Activated CD4-positive, alpha-beta T cell treated with anti-CD3 and anti-CD28 coated beads, Interleukin-2, amount 10 ng/mL, durations not matched to agents 24 days and 14 days (primary cell): ENCODE measurements at places on chromosomes 2 and 18.

DNA sequence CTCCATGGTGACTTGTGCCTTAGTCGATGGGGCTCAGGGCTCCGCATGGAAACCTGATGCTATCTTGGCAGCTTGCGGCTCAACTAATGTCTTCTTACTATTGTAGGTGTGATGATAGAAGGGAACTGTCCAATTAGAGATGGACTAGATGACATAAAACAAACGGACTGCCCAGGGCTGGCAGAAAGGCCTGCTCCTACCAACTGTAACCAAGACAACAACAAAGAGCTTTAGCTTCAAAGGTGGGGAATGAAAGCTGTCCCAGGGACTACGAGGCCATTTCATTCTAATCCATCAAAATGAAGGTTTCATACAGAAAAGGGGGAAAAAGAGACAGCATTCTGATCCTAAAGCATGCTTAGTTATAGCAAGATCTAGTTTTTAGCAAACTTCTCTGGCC is 186.9 kb upstream of the ACAA2 start:
- no peak for DNase-seq

DNA sequence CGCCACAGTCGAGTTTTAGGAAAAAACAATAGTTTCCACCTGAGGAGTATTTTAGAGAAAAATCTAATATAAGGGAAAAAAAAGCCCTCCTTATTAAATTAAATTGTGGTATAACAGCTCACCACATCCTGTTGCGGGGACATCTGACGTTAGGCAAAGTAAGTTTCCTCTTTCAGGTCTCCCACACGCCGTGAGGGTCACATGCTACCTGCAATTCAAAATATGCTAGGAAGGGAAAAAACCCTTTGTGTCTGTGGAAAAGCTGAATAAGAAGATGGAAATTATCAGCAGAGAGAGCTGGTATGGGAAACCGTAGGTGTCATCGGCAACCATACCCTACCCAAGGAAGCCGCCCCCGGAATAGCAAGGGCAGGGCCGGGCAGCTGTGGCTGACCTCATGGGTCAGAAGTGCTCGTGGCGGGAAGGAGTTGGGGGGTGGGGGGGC is 128.0 kb downstream of the NFATC1 start:
- DNase-seq, result peak; percentile 91

DNA sequence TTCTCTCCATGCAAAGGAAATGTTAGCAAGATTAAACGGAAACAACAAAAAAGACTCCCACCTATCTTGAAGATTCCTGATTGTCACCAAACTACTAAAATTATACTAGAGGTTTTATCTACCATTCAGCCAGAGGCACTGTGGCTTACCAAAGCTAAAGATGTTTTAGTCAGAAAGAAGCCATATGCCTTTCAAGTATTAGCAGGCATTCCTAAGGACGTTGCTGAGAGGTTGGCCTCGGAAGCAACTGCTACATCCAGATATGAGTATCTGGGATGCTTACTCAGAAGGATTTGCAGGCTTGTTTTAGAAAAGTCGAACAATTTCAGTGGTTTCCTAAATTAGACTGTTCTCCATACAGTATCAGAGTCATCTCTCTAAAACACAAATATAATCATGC is 88.3 kb upstream of the UBE2E3 start:
- no peak for DNase-seq

DNA sequence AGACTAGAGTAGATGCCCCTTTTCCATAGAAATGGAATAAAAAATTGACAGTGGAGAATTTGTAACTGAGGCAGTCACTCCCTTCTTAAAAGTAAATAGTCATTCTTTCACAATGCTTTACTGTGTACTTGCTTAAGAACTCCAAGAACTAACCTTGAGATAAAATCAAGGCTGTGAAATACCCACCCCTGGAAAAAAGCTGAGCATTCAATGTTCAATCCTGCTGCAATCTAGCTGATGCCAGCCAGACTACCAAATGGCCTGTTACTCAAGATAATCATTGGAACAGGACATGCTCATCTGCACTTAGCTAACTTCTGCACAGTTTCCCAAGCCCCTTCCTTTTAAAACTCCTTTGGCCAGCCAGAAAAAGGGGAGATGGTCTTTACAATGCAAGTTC is 367.4 kb upstream of the GULP1 start:
- no peak for DNase-seq

- DNase-seq, result no peak
Observed at GRCh38 chr2:147294825-147295392, 549.9 kb upstream of the ACVR2A start.

GRCh38 chr2:134392442-134393074 is 138.7 kb downstream of the MGAT5 start:
- DNase-seq, result no peak

GRCh38 chr2:35428548-35428947 is 927.0 kb upstream of the CRIM1 start:
- peak; percentile 60 for DNase-seq

- DNase-seq, result no peak
Observed at GRCh38 chr2:16626997-16627605, 38.5 kb downstream of the CYRIA start.

GRCh38 chr2:59881218-59881617 is 672.2 kb downstream of the BCL11A start:
- no peak for DNase-seq

GRCh38 chr18:294566-294965 is 26.7 kb upstream of the THOC1 start:
- no peak for DNase-seq

- DNase-seq, result peak; percentile 83
Observed at GRCh38 chr2:172084645-172085459, 455 bp upstream of the DLX1 start.

- no peak for DNase-seq
Observed at GRCh38 chr2:9768388-9768787, 74.9 kb upstream of the TAF1B start.

GRCh38 chr2:27179344-27180000 is 30.7 kb downstream of the TCF23 start:
- DNase-seq, result no peak

DNA sequence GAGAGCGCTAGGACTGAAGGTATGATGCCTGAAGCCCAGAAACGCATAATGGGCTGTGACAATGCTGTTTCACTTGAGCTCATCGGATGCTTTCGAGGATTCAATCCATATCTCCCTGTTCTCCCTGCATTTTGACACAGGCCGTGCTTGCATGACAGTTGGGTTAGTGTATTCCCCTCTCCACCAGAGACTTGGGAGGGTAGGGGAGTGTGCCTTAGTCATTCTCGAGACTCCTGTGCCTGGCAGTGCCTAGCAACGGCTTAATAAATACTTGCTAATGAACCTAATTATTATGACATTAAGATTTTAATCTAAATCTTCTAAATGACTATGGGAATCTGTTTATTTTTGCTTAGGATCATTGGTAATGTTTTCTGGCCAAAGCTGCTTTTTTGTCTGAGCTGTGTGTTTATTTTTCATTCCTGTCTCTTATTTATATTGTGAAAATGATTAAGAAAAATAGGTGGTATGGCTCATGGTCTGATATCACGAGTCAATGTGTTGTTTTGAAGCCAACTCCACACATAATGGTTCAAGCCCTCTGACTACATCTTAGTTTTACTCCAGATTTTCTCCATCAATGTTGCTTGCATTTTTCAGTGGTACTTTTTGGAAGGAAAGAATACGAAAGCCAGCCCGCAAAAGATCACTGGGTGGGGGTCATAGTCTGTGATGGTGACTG is 61.3 kb downstream of the NEDD4L start:
- DNase-seq, result no peak

DNA sequence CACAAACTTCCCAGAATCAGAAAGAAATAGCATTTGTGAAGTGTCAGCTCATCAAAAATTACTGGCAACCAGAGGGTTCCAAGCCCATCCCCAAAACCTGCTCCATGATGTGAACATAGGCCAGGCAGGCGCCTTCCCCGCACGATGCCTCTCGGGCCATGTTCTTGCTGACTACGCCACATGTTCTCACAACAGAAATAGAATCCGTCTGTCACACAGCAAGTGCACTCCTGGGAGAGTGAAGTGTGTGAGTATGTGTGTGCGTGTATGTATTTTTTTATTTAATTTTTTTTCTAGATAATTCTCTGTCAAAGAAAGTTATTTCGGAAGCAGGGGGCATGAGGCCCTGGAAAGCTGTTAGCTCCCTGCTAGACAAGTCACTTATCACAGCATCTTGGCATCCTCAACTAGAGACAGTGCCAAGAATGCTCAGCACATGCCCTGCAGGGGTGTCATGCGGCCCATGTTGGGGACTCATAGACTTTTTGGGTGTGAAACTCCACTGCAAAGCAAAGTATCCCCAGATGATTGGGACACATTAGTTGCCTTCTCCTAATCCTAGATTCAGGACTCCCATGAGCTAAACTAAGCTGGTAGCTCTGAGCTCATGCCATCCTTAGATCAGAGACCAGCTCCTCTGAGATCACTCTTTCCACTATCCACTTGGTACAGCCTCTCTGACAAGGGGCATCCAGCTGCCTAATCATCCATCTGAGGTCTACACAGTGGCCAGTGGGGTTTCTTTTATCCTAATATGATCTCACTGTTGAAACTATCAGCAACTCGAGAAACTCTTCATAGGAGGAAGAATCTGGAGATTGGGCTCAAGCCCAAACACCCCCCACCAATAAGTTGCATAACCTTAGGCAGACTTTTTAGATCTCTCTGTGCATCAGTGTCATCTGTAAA is 53.2 kb upstream of the CYRIA start:
- DNase-seq, result no peak

GRCh38 chr2:67437114-67437513 is 40.0 kb downstream of the ETAA1 start:
- no peak for DNase-seq

- DNase-seq, result no peak
Observed at GRCh38 chr2:48452108-48452507, 77.8 kb upstream of the STON1 start.

GRCh38 chr2:44242904-44243303 is 32.4 kb upstream of the SLC3A1 start:
- no peak for DNase-seq

DNA sequence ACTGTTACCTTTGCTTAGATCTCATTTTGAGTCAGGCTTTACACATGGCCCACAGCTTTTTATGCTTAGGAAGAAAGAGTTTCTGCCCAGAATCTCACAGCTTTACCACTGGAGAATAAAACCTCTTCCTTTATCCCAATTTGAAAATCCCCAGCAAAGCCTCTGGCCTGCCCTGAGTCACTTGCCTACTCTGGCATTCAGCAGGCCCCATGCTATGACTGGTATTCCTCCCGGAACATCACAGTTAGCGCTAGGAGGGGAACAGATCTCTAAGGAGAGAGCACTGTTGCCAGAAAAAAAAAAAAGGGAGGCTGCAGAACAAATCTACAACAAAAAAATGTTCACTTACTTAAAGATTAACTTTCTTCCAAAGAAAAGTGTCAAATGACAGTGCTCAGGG is 152.9 kb upstream of the DNMT3A start:
- DNase-seq, result no peak

DNA sequence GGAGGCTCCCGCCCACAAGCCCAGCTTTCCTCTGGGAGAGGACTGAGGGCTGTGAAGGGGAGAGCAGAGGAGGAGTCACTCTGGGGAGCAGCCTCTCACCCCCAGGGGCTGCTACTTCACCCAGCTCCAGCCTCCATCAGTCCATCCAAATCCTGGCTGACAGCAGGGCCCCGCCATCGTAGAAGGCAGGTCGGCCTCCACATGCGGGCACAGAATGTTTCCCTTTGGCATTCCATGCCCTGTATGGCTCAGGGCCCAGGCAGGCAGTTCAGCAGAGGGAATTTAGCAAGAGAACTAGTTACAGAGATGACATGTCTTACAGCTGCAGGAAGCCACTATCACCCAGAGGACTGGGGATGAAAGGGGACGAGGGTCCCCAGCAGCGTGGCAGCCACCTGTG is 6.4 kb upstream of the ODC1 start:
- DNase-seq, result no peak

- no peak for DNase-seq
Observed at GRCh38 chr2:8494589-8494988, 187.3 kb upstream of the ID2 start.

- DNase-seq, result no peak
Observed at GRCh38 chr2:114400890-114401289, 41.6 kb upstream of the DPP10 start.

GRCh38 chr2:120944575-120944974 is 208.9 kb downstream of the GLI2 start:
- DNase-seq, result no peak

- DNase-seq, result no peak
Observed at GRCh38 chr18:12085136-12085535, 8.5 kb upstream of the ANKRD62 start.

- no peak for DNase-seq
Observed at GRCh38 chr2:48860380-48860779, 104.9 kb upstream of the LHCGR start.

DNA sequence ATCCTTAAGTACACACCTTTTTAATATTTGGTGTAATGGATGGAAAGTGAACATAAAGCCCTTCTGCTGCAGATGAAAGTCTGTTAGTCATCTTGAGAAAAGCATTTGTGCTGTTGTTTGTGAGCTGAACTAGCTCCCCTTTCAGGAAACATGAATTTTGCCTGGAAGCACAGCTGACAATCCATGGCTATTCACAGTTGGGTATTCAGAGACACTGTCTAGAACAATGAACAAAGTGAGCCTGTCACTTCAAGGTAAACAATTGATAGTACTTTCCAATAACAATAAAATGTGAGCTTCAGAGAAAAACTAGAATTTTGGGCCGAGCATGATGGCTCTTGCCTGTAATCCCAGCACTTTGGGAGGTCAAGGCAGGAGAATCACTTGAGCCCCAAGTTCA is 6.8 kb upstream of the EFHD1 start:
- no peak for DNase-seq

DNA sequence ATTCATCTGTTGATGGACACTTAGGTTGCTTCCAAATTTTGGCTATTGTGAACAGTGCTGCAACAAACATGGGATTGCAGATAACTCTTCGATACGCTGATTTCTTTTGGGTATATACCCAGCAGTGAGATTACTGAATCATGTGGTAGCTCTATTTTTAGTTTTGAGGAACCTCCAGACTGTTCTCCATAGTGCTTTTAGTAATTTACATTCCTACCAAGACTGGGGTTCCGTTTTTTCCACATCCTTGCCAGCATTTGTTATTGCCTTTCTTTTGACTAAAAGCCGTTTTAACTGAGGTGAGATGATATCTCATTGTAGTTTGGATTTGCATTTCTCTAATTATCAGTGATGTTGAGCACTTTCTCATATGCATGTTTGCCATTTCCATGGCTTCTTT is 200.3 kb downstream of the MBD5 start:
- DNase-seq, result no peak

- DNase-seq, result no peak
Observed at GRCh38 chr2:60527762-60528161, 25.7 kb downstream of the BCL11A start.

- no peak for DNase-seq
Observed at GRCh38 chr2:28516430-28516829, 20.6 kb downstream of the PLB1 start.

GRCh38 chr2:208872591-208872990 is 466.0 kb downstream of the PTH2R start:
- no peak for DNase-seq
